ENCODE measurements at places on chromosomes 1 and 21.

DNA sequence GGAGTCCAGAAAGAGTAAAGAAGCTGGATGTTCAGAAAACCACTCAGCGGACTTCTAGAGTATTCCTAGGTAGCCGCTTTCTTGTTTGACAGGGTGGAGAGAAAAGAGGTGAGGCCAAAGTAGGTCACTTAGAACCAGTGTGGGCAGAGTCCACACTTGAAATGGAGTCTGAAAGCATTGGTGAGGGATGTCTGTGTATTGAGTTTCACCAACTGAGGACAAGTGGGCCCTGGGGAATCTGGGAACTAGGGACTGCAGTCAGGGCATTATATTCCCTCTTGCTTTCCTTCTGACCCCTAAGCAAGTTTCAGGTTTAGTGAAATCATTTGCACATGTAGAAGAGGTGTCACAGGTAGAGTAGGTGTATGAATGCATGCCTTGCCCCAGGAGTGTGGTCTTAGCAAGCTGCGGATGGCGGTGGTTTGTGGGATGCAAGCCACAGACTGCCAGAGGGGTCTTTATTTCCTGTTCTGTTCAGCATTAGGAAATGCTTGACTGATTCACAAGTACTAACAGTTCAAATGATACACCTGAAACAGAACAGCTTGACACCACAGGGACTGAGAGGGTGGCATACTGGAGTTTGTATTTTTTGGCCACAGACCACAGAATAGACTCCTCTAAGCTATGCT lies 1.1 kb upstream of the GNG12 start:
- no peak for DNase-seq

DNA sequence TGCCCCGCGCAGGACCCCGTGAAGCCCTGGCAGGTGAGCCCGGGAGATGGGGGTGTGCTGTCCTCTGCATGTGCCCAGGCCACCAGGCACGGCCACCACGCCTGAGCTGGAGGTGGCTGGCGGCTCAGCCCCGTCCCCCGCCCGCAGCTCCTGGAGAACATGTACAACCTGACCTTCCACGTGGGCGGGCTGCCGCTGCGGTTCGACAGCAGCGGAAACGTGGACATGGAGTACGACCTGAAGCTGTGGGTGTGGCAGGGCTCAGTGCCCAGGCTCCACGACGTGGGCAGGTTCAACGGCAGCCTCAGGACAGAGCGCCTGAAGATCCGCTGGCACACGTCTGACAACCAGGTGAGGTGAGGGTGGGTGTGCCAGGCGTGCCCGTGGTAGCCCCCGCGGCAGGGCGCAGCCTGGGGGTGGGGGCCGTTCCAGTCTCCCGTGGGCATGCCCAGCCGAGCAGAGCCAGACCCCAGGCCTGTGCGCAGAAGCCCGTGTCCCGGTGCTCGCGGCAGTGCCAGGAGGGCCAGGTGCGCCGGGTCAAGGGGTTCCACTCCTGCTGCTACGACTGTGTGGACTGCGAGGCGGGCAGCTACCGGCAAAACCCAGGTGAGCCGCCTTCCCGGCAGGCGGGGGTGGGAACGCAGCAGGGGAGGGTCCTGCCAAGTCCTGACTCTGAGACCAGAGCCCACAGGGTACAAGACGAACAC lies 1.8 kb downstream of the TAS1R3 start:
- no peak for DNase-seq

- DNase-seq = no peak
Measured at GRCh38 chr1:204250428-204251030, 36.7 kb upstream of the GOLT1A start.

DNA sequence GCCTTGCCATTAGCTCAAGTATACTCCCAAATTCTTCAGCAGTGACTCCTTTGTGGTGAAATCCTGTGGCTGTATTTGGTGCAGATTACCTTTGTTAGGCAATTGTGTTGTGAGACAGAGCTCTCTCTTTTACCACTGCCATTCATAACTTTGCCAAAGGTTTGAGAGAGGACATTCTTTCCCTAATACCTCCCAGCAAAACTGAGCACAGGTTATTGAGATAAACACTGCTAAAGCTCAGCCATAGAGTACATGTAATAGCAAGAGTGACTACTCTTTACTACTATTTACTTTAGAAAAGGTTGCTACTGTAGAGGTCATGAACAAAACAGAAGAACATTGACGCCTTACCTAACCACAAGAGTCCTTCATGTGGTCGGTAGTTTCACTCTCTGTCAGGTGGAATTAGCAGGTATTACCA lies 514.0 kb upstream of the ADAMTS5 start:
- DNase-seq = peak; percentile 9

DNA sequence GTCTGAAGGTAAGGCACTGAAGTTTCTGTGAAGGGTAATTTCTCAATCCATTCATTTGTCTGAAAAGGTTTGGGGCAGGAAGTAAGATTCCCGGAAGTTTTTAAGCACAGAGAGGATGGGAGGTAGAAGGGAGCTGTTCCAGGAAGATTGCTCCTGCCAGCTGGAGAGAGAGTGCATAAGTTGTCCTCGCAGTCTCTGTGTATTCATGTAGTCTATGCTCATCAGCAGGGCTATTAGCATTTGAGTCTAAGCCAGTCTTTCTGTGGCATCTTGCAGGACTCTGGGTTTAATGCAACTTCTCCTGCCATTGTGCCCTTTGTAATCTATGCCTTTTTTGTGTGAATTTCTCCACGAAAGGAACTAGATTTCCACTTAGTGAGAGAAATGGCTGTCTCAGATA lies 140.8 kb upstream of the FGGY start:
- no peak for DNase-seq
